ENCODE measurements at places on chromosomes 3 and 15.

- DNase-seq: no peak
Observed at GRCh38 chr3:136334209-136334608, 84.1 kb downstream of the PCCB start.

DNA sequence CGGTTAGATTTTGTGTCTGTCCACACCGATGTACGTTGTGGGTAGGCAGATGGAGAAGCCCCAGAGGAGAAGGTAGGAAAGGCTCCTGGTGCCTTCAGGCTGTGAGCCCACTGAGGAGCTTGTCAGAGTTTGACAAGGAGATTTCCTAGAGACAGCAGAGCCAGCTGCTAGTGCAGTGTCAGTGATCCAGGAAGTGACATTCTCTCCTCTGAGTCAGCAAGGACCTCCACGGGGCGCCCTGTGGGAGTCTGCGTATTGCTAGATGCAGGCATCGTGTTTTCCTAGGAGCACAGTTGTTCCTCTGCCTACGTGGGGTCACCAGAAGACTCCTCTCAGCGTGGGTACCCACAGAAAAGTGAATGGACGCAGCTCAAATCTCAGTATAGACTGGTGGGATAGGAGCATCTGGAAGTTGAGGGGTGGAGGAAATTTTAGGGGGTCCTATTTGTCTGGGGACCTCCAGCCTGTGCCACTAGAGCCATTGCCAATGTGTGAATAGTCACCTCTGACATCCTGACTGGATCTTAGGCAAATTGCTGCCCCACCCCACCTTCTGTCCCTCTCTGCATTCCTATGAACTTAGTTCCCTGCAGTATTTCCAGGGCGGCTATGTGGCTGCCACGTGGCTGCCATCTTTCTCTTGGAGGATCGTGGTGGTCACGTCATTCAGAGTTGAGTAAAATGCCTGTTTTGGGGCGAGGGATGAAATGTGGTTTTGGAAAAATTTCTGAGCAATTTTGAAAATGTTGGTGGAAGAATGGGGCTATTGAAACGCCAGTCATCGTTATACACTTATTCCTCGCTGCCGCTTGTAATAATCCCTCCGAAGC lies 84.8 kb upstream of the KLHL25 start:
- DNase-seq: no peak

- DNase-seq: no peak
Observed at GRCh38 chr15:48557335-48557734, 88.2 kb downstream of the FBN1 start.

GRCh38 chr3:42500091-42500490 lies 2.4 kb upstream of the VIPR1 start:
- DNase-seq: no peak

DNA sequence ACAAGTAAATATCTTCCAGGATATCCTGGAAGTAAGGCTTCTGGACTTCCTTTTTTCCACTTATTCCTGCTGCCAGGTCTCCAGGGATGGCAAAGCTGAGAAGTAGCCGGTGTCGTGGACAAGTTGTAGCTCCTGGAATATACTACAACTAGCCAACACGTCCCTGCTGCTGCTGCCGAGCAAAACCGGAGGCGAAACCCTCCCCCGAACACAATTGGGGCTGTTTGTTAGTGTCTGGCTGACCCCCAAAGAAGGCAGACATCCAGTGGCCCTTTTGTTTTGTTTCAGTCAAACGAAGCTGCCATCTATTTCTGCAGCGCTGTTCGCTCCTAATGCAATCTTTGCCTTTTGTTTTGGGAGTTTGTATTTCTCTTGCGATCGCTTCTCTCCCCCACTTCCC lies 45.3 kb upstream of the EIF5A2 start:
- DNase-seq: no peak

Data from activated CD4-positive, alpha-beta T cell treated with anti-CD3 and anti-CD28 coated beads, Interleukin-2, amount 50 U/mL, for 48 hours (primary cell).